Astrocyte of the hippocampus (primary cell): ENCODE measurements at places on chromosomes 12 and 14.
A peak's percentile ranks its signal among the peaks of the same experiment; 100 is the strongest.

GRCh38 chr12:4325966-4326365 lies 5.0 kb downstream of the TIGAR start:
- no peak for DNase-seq

- DNase-seq, result no peak
These were observed 4.2 kb upstream of the RIPK3 start for GRCh38 chr14:24343795-24344660.

DNA sequence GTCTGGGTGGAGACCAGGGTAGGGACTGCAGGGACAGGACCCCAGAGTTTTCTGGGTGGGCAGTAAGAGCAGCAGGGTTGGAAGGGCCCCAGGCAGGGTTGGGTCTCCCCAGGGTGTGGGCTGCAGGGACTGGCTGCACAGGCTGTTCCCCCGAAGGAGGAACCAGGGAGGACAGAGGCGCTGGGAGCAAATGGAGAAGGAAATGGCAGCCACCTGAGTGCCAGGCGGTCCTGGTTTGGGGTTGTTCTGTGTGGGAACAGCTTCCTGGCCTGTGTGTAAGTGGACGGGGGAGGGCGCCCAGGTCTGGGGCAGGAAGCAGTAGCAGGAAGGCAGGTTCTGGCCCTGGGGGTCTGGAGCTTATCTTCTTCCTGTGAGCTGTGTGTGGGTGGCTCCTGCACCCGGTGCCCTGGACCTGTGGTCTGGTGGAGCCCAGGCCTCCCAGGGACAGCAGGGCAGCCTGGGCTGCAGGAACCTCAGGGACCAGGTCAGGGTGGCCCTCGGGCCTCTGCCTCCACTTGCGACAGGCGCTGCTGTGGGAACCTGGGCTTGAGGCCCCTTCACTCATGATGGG lies 372.8 kb downstream of the TMEM121 start:
- no peak for DNase-seq

DNA sequence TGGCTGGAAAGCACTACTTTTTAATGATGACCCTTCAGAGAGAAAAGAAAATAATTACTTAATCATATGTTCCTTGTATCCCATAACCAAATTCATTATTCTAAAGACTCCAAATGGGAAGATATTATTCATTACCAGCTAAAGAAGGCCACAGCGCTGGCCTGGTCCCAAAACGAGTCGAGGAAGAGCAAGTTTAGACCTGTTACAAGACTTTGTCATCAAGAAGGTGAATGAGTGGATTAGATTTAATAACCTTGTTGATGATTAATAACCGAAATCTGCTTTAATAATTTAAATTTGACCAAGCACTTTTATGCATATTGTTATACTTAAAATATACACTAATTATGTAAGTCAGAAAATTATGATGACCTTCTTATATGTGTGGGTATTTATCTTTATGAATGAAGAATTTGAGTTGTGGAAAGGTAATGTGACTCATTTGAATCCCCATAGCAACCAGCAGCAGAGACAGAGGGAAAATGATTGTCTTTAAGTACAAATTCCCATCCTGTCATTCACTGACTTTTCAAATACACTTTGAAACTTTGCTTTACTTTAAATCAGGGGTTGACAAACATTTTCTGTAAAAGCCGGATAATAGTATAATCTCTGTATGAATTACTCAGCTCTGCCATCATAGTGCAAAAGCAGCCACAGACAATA lies 200.3 kb upstream of the NPAS3 start:
- DNase-seq, result no peak

GRCh38 chr12:116735951-116736599 lies 1.8 kb downstream of the SPRING1 start:
- no peak for DNase-seq

DNA sequence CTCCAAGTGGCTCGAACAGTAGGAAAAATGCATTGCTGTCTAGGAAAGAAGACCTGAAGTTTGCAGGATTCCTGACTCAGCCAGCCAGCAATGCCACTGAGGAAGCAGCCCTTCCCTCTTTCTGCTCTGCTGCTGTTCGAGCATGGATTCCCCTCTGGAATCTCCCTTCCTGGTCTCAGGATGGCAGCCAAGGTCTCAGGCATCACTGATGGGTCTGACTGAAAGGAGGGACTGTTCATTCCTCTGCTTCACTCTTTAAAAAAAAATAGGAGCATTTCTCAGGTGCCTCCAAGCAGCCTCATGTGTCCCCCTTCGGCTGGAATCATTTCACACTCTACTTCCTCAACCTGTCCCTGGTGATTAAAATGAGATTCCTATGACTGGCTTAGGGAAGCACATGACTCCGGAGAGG lies 62.4 kb downstream of the SLC15A4 start:
- DNase-seq, result peak; percentile 44

DNA sequence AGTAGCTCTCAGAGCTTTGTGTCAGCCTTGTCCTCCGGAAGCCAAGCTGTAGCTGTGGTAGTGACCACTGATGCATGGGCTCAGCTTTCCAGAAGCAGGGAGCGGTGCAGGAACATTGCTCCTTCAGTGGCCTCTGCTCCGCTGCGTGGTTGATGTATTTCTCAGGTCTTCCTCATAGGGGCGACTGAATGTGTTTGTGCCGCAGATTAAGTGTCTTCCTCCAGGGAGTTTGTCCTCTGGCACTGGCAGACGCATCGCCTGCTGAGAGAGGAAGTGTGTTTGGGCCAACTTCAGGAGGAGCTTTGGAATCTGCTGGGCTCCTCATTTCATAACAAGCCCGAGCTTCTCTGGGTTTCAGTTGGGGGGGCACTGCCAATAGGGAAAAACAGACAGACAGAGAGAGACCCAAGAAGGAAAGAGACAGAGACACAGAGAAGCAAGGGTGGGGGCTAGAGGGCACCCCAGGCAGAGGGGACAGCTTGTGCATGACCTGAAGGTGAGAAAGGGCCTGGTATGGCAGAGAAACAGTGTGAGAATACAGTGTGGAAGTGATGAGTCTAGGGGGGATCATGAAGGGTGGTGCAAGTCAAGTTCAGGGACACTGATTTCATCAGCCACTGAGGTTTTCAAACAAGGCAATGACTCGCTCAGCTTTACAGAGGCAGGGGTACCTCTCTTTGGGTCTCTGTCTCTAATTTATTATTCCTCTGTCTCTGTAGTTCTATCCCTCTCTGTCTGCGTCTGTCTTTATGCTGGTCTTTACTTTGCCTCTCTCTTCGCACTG lies 69.4 kb upstream of the PRIMA1 start:
- DNase-seq, result no peak

GRCh38 chr14:93538413-93538812 lies 107.7 kb downstream of the UNC79 start:
- no peak for DNase-seq

GRCh38 chr14:44405011-44405486 lies 102.0 kb downstream of the FSCB start:
- DNase-seq, result peak; percentile 0
